Endodermal cell (in vitro differentiated cells): ENCODE measurements at places on chromosomes 7 and 10.

- no peak for DNase-seq
Observed at GRCh38 chr10:49516216-49516970, 22.5 kb downstream of the ERCC6 start.

GRCh38 chr10:79995979-79996634, 47.2 kb upstream of the SFTPD start:
- DNase-seq, result peak; percentile 49

DNA sequence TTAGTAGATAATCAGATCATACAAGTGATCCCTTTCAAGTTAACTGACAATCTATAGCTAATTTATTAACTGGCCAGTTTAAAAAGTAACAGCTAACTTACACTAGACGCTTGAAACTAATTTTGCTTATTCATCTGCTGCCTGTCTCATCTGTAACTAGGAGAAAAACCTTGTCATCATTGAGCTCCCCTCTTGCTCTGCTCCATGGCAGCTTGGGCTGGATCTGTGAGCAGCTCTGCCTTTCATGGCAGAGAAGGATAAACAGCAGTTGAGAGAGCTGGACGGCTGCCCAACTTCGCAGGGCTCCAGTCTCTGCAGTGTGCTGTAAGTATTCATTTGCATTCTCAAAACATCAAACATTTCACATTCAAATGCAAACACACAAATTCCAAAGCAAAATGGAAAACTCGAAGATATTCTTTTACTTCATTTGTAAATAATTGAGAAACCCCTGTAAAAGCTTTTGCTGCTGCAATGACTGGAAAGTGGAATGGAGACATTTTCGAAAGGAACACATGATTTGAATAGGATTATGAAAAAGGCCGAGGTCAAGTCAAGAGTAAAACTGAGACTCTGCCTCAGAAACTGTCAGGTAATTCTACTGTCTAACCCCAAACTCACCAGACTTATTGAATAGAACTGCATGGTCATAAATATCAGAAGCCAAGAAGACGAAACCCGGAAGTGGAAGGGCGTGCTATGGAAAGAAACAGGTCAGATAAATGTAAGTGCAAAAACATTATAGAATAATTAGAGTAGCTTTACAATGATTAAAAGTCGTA, 17.6 kb downstream of the SLC35B4 start:
- no peak for DNase-seq

- DNase-seq, result no peak
Observed at GRCh38 chr10:29783201-29783947, 148.6 kb upstream of the SVIL start.

GRCh38 chr10:104614245-104614831, 26.8 kb upstream of the SORCS3 start:
- DNase-seq, result peak; percentile 87
